ENCODE measurements at places on chromosomes 11 and 22. TPM values are rescaled to one million over a fixed set of nuclear protein-coding genes. Genes with fewer than 3 reads are reported as not detected.

DNA sequence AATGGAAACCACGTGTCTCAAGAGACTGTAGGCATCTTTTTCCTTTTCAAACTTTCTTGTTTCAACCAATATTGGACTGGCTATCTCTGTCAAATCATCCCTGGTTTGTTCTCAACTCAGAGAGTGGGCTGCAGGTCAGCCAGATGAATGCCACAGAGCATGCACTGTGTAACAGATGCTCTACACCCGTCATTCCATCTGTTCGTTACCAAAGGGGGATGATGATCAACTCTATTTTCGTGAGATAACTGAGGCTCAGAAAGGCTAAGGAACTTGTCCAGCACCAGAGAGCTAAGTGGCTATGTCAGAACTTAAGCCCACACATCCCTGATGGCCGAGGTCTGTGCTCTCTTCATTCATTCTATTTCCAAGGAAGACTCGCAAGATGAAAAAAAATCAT, 42.1 kb downstream of the SLC1A2 start:
- DNase-seq, result no peak

SLC25A18 gene
- 0.89 TPM for polyA plus RNA-seq

PRRG4 gene
- polyA plus RNA-seq, result 7.7 TPM

DNA sequence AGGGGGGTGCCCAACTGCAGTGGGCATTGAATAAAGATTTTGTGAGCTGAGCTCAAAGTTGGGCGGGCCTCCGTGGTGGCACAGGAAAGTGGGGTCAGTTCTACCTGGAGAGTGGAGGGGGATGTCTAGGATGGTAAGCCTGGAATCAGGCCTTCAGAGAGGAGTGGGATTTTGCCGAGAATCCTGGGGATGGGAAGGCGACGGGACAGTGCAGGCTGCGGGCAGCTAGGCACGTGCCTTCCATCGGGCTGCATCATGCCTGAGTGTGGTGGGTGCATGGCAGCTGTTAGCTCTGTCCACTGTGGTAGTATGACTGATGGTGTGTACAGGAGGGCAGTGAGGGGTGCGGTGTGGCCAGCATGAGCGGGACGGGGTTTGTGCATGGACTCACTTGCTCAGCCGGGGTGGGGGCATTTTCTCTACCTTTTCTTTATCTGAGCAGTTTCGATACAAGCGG, 3.6 kb downstream of the SHANK3 start:
- no peak for DNase-seq

GRCh38 chr11:119752946-119753345, 23.9 kb upstream of the NECTIN1 start:
- DNase-seq, result no peak

All from renal pelvis (tissue), 12 donors.